ENCODE measurements at places on chromosomes 4 and X.

DNA sequence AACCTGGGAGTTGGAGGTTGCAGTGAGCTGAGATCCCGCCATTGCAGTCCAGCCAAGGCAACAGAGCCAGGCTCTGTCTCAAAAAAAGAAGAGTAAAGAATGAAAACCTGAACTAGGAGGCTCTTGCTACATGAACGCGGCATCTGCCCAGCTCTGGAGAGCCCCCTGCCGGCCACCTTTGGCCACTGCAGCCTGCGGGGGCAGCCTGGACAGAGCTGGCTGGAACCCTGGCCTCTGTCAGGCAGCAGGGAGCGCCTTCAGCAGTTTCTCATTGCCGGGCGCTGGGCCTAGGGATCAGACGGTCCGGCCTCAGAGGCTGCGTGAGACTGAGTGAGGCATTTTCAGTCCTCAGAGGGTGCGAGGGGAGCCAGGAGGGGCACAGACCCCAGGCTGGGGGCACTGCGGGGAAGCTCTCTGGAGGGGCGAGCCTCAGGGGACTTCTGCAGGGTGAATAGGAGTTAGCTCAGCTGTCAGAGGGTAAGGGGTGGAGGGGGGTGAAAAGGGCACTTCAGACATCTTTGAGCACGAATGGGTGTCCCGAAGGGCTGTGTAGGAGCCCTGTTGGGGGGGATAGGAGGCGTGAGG, 17.5 kb downstream of the DOK7 start:
- DNase-seq: peak; percentile 85

GRCh38 chr4:4887426-4887825, 28.0 kb downstream of the MSX1 start:
- no peak for DNase-seq

- DNase-seq: no peak
Measured at GRCh38 chr4:153710681-153711080, 26.6 kb downstream of the TLR2 start.

DNA sequence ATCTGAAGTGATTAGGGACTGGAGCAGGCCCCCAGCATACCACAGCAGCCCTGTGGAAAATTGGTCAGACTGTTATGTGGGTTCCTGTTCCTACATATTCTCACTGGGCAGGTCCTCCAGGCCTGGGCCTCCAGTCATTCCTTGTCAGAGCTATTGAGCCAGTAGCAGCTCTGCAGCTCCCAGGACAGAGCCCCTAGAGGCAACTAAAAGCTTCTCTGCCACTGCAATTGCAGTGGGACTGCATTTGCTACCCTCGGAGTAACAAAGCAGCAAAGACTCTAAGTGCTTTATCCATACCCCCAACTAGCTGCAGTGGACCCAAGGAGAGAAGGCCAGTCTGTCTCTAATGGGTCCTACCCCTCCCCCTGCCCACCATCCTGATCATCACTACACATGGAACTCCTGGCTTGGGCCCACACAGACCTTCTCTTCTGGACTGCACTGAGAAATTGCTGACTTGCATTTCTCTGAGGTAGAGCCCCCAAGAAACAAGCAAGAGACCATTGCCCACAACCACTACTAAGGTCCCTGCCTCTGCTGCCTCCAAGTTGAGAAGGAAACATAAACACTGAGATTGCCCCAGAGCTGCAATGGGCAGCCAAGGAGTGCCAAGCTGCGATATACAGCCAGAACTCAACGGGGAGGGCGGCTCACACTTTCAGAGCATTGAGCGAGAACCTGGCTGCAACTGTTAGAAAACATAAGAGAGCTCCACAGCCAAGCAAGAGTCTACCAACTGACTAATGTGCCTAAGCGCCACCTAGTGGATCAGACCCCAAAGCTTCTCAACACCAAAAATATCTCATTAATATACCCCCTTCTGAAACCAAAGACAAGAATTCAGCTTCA, 738.7 kb upstream of the NDST4 start:
- peak; percentile 7 for DNase-seq

GRCh38 chr4:138858419-138858818, 157.2 kb upstream of the NOCT start:
- no peak for DNase-seq

DNA sequence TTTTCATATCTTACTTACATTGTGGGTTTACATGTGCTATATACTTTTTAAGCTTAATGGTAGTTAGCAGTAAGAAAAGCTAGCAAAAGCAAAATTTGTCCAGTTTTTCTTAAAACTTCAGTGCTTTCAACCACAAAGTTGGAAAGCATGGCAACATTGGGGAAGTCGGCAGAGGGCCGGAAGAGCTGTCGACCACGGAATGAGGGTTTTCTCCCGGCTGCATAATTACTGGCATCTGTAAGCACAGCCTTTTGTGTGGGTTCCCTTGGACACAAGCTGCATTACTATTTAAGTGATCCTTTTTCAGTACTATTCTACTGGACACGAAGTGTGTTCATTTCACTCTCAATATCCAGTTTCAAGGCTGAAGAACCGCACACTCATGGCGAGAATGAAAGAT, 560.4 kb downstream of the ANKRD50 start:
- no peak for DNase-seq

GRCh38 chr4:85496126-85496849, 21.3 kb downstream of the ARHGAP24 start:
- no peak for DNase-seq

DNA sequence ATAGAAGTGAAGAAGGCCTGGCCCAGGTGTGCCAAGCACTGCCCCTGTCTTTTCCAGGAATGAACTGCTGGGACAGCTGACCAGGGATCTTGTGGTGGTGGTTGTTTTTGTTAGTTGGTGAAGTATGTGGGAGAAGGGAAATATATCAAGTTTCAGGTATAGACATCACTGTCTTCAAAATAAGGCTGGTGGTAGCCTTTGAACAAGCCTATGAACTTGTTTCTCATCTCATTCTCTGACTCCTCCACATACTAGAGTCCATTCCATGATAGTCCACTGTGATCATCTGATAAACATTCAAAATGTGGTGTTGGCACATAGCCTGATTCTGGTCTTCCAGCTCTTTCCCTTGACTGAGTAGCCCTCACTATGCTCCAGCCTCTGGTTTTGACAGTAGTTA, 303.7 kb downstream of the CAMK2D start:
- no peak for DNase-seq

DNA sequence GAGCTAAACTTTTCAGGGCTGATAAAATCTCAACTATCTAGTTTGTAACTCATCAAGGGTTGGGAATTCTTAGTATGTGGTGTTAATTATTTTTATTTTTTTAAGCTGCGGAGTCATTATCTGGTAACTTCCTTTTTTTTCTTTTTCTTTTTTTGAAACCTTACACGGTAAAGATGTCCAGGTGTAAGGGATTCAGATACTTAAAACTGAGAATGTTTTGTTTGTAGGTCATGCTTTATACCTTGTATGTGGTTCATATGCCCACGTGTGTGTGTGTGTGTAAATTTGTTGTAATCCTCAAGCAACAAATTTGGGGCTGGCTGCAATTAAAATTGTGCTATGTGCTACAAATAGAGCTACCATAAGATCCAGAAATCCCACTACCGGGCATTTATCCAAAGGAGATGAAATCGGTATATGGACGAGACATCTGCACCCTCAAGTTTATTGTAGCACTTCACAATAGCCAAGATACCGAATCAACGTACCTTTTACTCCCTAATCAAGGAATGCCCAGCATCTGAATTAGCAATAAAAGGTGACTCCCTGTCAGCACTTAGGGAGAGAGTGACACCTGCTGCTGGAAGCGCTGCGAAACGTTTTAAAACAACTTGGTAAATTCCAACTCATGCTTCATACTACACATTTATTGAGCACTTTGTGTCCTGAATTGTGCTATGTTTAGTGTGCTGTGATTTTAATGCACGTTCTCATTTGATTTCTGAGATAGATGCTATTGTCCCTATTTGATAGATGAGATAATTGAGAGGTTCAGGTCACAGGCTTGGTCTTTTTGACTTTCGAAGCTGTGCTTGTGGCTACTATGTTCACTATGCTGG, 16.1 kb downstream of the MSMO1 start:
- DNase-seq: no peak

GRCh38 chr4:123640271-123640670, 243.7 kb downstream of the SPRY1 start:
- DNase-seq: no peak

DNA sequence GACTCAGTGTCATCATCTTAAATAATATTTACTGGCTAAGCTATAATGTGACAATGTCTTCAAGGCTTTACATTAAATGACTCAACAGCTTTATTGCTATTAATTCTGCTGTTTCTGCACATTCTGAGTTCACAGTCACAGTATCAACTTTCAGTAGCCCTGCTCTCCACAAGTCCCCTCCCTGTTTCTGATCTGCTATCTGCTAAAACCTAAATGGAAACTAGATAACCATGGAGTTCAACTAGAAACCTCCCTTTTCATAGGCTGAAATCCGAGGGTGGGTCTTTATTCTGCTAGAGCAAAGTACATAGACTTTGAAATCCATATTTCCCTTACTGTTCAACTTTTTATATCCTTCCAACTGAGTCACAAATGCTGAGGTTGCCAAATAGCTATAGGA, 5.4 kb upstream of the ACE2 start:
- no peak for DNase-seq

DNA sequence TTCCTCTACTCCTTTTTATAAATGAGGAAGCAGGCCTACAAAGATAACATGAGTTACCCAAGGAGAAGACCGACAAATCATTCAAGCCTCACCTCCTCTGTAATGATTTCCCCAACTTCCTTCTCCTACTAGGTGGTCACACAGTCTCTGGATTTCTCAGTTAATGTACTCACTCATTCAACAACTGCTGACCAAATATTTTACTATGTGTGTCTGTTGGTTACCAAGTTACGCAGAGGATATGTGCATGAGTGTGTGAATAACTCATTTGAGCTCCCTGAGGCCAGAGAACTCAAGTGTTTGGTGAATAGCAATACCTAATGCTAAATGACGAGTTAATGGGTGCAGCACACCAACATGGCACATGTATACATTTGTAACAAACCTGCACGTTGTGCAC, 10.4 kb downstream of the CASK start:
- no peak for DNase-seq
